ENCODE measurements at places on chromosomes 6 and 20.

DNA sequence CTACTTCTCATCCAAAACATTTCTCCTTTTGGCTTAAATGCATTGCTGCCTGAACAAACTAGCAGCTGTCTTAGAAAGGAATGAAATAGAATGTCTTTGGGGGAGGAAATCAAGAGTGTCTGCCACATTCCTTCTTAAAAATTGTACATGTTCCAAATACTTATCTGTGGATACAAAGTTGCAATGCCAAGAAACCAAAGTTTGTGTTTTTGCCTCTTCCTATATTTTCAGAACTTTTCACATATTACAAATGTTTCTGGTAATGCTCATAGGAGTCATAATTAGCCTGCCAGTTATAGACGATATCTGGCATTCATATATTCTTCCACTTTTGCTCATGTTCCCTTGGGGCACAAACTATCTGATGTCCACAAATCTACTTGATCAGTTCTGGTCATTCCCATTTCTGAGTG lies 165.5 kb upstream of the BMP5 start:
- peak; percentile 52 for DNase-seq

GRCh38 chr6:127365874-127366273 lies 22.5 kb upstream of the ECHDC1 start:
- no peak for DNase-seq

- no peak for DNase-seq
These were observed 564.3 kb upstream of the MARCKS start for GRCh38 chr6:113292646-113293422.

DNA sequence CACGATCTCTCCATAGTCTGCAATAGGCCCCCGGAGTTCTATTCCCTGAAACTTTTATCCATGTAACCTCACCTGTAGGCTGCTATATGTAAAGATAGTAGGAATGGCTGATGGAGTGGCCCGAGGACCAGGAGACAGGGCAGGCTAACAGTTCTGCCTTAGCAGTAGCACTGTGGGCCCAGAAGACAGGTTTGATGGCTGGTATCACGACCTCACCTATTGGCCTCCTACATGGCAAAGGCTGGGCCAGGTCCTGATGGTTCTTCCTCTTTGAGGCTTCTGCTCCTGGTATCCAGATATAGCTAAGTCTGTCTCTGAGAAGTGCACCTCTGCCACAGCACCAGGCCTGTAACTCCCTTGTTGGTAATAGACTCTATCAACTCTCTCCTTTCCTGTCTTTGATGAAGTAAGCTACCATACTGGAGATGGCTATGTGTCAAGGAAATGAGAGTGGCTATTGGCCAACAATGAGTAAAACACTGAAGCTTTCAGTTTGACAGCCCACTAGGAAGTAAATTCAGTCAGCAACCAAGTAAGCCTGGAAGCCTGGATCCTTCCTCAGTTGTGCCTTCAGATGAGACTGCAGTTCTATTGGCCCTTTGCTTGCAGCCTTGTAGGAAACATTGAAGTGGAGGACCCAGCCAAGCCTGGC lies 5.7 kb downstream of the SPEF1 start:
- DNase-seq: no peak

GRCh38 chr20:11248011-11248409 lies 574.2 kb upstream of the JAG1 start:
- no peak for DNase-seq

DNA sequence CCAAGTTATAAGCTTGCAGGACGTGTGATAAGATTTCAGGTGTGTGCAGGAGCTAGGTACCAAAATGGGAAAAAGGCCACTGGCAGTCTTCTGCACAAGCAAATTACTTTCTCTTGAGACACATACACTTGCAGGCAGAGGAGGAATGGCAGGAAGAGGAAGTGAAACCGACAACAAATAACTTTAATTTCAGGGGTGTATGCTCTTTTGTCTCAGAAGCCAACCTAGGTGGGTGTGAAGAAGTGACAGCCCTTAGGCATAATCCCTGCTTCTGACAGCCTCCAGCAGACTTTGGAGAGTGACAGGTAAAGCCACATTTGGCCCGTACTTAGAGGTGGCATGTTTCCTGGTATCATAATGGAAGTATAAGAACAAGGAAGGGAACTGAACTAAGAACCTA lies 118.8 kb upstream of the TRAF3IP2 start:
- no peak for DNase-seq

DNA sequence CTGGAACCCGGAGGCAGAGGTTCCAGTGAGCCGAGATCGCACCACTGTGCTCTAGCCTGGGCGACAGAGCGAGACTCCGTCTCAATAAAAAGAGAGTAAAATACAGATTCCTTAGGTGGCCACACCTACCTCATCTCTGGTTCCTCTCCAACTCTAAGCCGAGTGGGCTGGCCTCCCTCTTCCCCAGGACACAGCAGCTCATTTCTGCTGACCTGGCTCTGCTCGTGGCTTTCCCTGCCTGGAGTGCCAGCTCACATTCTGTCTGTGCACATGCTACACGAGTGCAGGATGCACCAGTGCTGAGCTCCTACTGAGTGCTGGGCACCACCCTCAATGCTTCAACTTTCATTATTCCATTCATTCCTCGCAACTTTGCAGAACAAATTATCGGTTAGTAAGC lies 28.8 kb downstream of the EFCAB8 start:
- DNase-seq: no peak

- DNase-seq: no peak
These were observed 731 bp upstream of the DNPH1 start for GRCh38 chr6:43229803-43230620.

GRCh38 chr20:38290829-38291814 lies 12.8 kb upstream of the BPI start:
- peak; percentile 98 for DNase-seq

DNA sequence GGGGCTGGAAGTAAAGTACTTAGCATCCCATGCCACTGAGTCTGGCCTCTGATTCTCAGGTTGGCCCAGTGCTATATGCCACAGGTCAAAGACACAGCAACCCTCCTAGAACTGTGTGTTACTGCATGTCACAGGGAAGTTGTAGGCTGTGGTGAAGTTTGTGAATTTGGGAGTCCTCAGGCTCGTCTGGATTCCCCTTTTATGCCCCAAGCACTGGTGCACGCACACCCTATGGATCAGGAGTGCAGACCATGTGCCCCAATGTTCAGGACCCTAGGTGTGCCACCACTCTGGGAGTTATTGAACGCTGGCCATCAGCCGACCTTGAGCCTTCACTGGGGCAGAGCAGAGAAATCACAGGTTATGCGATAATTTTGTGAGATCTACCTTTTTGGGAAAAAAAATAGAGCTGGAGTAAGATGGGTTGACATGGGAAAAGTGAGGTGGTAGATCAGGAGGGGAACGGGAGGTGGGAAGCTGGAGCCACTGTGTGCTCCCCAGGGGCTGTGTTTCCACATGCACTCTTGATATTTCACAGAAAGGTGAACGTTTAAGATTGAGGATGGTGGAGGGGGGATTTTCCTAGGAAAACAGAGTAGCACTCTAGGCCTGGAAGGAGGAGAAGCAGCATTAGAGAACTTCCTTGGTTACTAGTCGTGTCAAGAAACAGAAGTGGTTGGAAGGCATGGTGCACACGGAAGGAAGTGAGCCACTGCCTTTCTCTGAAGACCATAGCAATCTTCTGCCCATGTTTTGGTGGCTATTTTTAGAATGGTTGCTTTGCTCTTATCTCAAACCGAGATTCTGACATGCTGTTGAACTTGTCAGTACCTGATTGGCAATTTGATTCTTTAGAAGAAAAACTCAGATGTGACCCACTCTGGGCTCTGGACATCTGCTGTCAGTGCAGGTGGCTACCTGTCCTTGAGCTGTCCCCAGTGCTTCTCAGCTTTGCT lies 44.1 kb downstream of the DUSP22 start:
- no peak for DNase-seq

DNA sequence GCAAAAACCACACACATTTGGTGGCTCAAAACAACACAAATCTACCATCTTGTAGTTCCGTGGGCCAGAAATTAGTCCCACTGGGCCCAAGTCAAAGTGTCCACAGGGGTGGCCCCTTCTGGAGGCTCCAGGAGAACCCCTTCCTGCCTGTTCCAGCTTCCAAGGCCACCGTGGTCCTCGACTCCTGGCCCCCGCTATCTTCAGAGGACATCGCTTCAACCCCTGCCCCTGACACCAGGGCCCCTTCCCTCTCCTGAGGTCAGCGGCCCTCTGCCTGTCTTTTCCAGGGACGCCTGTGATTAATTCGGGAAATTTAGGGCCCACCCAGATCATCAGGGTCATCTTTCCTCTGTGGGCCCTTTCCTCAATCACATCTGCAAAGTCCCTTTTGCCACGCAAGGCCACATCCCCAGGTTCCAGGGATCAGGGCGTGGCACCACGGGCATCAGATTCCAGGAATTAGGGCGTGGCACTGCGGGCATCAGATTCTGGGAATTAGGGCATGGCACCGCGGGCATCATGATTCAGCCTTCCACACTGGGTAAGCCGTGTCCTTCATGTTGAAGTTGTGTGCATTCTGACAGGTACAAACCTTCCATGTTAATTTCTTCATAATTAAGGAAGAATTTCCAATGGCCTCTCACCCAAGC lies 59.9 kb upstream of the SMOC2 start:
- DNase-seq: no peak

- no peak for DNase-seq
These were observed 80.7 kb upstream of the MAFB start for GRCh38 chr20:40769677-40770285.
